Thyroid gland (tissue), 4 donors: ENCODE measurements at places on chromosomes 3 and 15.

GRCh38 chr15:88467935-88468528 lies 524 bp downstream of the MRPS11 start:
- DNase-seq = no peak

GRCh38 chr3:66565301-66565700 lies 64.5 kb upstream of the LRIG1 start:
- no peak for DNase-seq

GRCh38 chr15:95857124-95857757 lies 473.3 kb upstream of the NR2F2 start:
- DNase-seq = no peak

GRCh38 chr3:149377408-149378364 lies at the start of gene TM4SF1:
Gene TM4SF1 (minus strand): TSS chr3:149377649. CDS start chr3:149377547, 102 bp downstream.
- DNase-seq = peak; percentile 32

- no peak for DNase-seq
Measured at GRCh38 chr3:148068466-148068865, 629.2 kb upstream of the AGTR1 start.

DNA sequence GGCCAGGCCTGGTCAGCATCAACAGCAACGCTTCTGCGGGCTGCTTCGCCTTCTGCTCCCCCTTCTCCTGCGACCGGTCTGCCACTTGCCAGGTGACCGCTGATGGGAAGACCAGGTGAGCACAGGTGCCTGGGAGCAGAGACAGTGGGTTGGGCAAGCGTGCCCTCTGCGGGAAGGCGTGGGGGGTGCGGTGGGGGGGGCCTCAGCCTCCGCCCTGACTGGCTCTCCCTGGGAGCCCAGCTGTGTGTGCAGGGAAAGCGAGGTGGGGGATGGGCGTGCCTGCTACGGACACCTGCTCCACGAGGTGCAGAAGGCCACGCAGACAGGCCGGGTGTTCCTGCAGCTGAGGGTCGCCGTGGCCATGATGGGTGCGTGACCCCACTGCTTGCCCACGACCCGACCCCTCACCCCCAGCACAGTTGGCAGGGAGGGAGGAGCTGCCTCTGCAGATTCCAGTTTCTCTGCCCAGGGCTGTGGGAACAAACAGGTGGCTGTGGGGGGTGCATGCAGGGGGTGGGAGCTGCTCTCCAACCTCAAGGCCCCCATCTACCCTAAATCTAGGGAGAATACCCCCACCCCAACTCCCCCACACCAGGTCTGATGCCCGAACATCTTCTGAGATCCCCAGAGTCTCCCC lies 8.8 kb downstream of the STAB1 start:
- DNase-seq = no peak
